Astrocyte of the cerebellum (primary cell): ENCODE measurements at places on chromosomes 16 and 17.
A peak's percentile ranks its signal among the peaks of the same experiment; 100 is the strongest.

DNA sequence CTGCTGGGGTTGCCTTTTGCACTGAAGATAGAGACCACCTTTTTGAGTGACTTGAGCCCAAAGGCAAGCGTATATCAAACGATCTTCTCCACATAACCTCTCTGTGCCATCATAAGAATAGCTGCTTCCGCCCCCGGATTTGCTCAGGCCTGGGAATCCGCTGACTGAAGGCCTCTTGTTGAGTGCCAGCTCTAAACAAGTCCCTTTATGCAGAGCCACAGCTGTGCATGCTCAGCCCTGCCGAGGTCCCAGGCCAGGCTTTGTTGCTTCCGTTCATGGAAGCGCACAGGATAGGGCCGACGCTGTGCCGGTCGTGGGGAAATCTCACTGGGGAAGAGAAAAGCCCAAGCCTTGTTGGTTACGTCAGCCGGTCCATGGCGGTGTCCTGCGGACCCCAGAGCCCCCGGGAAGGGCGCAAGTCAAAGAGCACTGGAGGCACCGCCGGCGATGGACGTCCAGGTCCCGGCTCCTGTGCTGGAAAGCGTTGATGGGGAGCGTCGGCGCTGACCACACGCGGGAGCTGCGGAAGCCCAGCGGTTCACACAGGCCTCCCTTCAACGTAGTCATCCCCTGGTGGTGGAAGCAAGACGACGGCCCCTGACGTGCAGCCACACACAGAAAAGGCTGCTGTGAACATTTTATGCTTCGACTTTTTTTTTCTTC lies 23.5 kb upstream of the RPL13 start:
- DNase-seq: no peak

GRCh38 chr17:18190628-18191235 lies 7.1 kb downstream of the ALKBH5 start:
- DNase-seq: no peak

GRCh38 chr17:27743281-27743885 lies 56.9 kb downstream of the NOS2 start:
- no peak for DNase-seq

DNA sequence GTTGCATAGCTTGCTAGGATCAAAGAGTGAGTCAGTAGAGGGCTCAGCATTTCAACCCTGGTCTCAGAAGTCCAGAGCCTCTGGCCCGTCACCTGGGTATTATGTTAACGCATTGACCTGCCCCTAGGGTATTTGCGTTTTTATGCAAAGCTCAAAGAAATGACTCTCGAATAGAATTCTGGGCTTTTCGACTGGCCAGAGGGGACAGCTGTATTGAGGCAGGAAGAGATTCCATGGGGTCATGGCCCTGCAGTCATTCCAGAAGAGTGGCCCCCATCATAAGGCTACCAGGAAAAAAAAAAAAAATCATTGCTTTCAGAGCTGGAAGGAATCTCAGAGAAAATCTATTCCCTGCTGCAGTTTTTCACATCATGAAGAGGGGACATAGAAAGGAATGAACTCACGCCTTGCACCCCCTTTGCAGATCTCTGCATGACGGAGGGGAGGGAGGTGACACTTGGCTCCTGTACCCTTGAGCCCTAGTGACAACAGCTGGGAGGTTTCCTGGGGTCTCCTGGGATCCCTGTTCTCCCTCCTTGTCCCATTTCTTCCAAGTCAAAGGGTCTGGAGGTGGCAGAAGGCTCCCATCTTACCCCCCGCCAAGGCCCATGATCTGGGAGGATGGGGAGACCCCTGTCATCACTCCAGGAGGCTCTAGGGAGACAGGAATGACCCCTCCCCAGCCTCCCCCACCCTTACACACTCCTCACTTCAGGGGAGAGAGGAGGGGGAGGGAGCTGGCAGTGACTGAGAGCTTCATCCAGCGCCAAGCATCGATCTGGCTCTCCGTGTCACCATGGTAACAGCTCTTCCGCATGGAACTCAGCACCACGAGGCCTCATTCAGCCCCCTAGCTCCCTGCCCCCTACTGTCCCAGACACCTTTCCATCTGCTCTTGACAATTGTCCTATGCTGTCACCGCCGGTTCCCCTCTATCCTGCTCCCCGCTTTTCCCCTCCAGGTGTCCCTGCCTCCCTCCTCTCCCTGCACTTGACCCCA lies 35.8 kb downstream of the GP2 start:
- DNase-seq: no peak

DNA sequence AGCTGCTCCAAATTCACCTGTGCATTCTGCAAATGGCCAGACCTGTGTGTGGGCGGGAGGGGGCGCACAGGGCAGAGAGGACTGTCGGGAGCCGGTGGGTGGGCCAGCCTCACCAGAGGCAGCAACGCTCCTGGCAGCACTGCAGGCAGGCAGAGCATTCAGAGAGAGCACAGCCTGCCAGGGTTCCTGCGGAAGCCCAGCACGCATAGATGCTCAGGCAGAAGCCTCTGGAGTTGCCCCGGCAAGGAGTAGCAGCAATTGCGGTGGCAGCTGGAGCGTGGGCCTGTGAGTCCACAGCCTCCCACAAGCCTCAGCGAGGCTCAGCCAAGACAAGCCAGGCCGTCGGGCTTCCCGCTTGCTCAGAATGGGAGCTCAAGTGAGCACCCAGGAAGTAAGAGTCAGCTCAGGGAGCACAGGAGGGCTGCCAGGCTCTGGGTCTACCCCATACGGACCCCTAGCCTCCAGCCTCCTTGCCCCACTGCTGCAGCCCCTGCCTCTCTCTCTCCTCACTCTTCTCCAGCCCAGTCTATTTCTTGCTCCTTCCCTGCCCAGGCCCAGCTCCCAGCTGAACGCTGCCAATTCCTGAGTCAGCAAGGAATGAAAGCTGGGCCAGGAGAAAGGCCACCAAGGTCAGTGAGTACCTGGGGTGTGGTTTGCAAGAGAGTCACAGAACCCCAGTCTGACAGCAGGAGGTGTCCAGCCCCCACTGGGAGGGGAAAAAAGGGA lies 9.6 kb downstream of the EMC6 start:
- no peak for DNase-seq

GRCh38 chr17:28878981-28879380 lies 18.6 kb downstream of the FLOT2 start:
- DNase-seq: peak; percentile 15

GRCh38 chr17:48012151-48012520 lies 25.5 kb downstream of the COPZ2 start:
- DNase-seq: no peak

DNA sequence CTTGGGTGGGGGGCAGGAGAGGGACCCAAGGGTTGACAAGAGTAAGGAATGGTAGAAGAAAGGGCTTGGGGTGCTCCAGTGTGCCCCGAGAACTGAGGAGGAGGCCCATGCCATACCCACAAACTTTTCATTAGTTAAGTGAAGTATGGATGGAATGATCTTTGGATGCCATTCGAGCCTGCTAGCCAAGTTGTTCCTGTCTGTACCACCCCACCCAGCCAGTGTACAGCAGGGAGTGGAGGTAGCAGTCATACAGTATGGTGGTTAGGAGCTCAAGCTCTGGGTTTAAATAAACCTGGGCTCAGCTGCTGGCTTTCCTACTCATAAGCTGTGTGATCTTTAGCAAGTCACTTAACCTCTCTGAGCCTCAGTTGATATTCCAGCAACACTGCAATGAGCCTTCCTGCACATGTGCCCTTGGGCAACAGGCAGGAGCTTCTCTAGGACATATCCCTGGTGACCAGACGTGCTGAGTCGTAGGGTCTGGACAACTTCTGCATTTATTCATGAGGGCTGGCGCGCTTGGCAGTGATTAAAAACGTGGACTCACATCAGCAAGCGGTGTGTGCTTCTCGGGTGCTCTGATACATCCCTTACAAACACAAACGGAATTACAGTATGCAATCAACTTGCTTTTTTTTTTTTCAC lies 22.9 kb downstream of the ITPRIPL2 start:
- no peak for DNase-seq

DNA sequence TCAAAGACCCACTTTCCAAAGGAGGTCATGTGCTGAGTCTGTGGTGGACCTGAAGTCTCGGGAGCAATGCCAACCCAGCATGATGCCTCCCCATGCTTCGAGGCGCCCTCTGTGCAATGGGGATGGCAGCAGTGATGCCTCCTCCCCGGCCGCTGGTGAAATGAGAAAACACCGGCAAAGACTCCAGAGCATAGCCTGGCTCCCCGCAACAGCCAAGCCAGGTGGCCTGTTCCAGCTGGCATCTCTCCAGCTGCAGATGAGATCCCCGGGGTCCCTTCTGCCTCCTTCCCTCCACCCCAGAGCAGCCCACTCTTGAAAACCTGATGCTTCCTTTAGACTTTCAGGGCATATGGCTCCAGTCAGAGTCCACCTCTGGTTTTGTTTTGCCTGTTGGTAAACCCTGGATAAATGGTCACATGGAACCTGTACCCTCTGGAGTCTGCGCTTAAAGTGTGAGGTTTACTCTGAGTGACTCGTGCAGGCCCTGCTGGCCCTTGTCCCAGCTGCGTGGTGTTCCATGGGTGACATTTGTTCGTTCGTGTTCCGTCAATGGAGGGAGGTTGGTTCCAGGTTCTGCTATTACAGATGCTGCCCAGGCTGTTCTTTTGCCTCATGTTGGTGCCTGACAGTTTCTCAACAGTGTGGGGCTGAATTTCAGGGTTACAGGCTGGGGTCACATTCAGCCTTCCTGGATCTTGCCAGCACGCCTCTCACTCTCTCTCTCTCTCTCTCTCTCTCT lies 181.8 kb upstream of the CIBAR2 start:
- DNase-seq: no peak

DNA sequence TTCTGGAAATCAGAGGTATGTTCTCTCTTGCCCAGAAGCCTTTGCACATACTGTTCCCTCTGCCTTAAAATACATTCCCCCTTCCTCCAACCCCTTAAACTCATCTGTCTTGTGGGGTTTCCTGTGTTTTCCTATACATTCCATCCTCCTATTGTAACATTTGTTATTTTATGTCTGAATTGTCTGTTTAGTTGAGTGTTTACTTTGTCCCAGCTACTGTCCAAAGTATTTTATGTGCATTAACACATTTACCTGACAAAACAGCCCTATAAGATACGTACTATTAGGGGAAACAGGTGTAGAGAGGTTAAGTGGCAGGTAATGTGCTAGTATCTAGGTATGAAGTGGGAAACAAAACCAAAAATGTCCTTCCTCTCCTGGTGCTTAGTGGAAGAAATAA lies 42.1 kb downstream of the CHCT1 start:
- no peak for DNase-seq

- no peak for DNase-seq
Observed at GRCh38 chr16:30401768-30402425, 5.5 kb upstream of the ZNF771 start.

- DNase-seq: no peak
Observed at GRCh38 chr17:58956997-58957724, 149.5 kb downstream of the TRIM37 start.

GRCh38 chr16:1749152-1750117 lies 21.9 kb downstream of the NME3 start:
- no peak for DNase-seq
